ENCODE measurements at places on chromosomes 6 and 20.

- no peak for DNase-seq
Observed at GRCh38 chr20:46025376-46025783, 3.6 kb upstream of the SLC12A5 start.

- DNase-seq, result no peak
Observed at GRCh38 chr6:5442916-5443315, 181.6 kb downstream of the FARS2 start.

GRCh38 chr20:64189530-64189966 lies 25.3 kb downstream of the MYT1 start:
- no peak for DNase-seq

- DNase-seq, result no peak
Observed at GRCh38 chr20:34037767-34038166, 44.1 kb downstream of the RALY start.

GRCh38 chr6:169247991-169248390 lies 5.7 kb downstream of the THBS2 start:
- DNase-seq, result no peak

DNA sequence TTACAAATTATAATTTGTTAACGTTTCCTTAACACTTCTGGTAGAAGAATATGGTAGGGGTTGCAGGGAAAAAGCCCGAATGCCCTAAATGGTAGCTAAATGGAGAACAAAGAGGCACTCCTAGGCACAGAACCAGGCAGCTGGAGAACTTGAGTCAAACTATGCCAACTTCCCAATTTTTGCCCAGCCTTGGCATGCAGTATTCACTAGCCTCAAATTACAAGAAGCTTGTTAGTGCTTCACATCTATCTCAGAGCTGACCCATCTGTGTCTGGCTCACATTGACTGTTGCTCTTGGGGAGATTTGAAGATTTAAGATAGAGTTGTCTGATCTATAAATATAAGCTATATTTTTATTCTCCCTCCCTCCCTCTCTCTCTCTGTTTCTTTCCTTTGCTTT lies 19.4 kb upstream of the LRFN2 start:
- DNase-seq, result no peak

DNA sequence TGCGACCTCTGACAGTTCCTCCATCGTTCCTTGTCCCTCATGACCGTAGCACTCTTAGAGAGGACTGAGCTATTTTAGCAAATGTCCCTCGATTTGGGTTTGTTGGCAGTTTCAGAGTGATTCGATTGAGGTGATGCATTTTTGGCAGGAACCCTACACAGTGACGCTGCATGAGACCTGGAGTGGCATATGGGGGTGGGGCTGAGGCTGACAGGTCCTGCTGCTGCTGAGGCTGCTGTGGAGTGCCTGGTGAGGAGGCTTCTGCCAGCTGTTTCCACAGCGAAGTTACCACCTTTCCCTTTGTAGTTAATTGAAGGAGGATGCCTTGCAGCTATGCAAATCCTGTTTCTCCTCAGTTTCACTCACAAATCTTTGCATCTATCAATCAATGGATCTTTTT lies 19.8 kb downstream of the PXDC1 start:
- no peak for DNase-seq

DNA sequence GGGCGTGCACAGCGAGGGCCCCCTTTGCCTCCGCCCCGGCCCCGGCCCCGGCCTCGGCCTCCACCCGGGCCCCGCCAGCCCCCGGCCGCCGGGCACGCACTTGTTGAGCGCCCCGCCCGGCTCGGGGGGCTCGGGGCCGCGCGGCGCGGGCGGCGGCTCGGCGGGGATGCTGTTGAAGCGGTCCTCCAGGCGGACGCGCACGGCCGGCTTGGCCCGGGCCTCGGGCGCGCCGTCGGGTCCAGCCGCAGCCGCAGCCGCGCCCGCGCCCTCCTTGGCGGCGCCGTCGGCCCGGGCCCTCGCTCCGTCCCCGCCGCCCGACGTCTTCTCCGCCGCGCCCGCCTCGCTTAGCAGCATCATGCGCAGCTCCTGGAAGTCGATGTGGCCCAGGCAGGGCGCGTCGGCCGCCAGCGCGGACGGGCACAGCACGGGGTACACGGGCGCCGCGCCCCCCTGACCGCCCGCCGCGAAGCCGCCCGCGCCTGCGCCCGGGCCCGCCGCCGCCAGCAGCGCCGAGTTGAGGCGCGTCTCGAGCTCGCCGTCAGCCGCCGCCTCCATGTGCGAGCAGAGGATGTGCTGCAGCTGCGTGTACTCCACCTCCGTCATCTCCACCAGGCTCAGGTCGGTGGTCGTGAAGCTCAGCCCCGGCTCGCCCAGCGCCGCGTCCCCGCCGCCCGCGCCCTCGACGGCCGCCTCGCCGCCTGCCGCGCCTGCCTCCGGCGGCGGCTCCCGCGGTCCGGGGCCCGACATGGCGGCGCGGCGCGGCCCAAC lies 514 bp downstream of the TCFL5 start:
- peak; percentile 53 for DNase-seq

DNA sequence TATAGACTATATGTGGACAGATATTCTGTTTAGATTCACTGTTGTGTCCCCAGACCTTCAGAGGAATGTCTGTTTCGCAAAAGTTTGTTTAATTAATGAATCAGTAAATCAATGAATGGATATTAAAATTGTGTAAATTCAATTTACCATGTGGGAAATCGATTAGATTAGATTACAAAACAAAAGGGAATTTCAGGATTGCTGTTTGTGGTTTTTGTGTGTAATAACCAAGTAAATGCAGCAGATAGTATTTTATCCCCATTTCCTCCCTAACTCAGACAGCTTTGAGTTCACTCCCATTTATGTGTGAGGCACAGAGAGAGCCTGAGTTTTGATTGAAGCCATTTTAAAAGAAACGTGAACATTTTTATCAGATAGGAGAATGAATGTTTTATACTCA lies 214.8 kb downstream of the ADGB start:
- DNase-seq, result peak; percentile 40

DNA sequence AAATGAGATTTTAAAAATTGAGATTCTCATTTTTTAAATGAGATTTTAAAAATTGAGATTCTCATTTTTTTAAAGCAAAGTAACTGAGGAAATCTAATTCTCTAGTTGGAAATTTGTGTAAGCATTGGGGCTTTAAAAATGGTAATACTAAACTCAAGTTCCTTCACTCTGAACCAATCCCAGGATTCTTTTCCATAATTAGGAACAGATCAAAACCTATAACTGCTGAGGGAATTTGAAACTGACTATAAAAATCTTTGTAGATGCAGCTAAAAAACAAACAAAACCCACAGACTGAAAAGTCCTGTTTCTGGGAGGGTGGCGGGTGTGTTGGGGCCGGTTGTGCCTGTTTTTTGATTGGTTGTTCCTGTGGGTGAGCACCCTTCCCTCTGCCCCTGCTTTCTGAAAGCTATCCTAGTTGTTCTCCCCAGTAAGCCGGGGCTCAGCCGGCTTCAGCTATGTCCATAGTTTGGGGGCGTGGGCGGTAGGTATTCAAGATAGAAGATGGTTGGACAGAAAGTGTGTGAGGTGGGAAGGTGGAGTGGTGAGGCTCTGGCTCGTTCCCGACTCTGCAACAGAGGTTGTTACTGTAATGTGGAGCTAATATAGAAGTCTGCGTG lies 49.3 kb downstream of the GFRA4 start:
- no peak for DNase-seq

GRCh38 chr6:109282756-109283155 lies 99.5 kb downstream of the CD164 start:
- DNase-seq, result no peak

GRCh38 chr6:106439459-106439858 lies 78.9 kb downstream of the CRYBG1 start:
- DNase-seq, result no peak

- DNase-seq, result no peak
Observed at GRCh38 chr20:23099791-23100719, 13.9 kb upstream of the CD93 start.

DNA sequence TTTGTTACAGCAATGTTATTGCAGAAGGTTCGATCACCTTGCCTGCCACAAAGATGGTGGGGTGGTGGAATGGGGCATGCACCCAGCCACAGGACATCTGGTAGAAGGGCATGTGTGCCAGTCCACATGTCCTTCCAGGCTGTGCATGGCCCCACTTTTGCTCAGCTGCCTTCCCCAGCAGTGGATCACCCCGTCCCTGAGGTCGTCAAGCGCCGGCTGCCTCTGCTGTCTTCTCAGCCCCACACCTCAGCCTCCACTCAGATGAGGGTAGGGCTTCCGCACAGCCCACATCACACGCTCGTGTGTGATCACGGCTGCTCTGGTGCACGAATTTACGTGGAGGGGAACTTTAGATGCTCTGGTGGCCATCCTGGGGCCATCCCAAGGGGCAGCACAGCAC lies 109.5 kb upstream of the PMEPA1 start:
- DNase-seq, result no peak

DNA sequence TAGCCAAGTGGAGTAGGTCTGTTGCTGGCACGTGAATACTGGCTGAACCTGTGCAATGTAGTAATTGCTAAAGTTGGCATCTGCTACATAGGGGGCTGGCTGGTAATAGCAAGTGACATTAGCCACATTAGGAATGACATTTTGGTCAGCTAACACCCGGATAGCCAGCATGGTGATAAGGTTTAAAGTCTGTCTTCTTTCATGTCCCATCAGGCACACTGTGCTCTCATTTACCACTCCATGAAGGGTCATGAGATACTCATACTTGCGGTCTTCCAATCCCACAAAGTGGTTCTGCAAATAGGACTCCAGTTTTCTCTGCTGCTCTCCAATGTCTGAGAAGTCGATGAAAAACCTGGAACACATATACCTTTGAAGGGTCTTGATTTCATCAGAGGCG lies 2.8 kb downstream of the TENT5A start:
- no peak for DNase-seq

- no peak for DNase-seq
Observed at GRCh38 chr6:97462031-97462430, 179.0 kb upstream of the MMS22L start.

GRCh38 chr20:53657732-53658131 lies 64.1 kb upstream of the ZNF217 start:
- DNase-seq, result no peak

GRCh38 chr6:43311666-43312065 lies 3.0 kb upstream of the CRIP3 start:
- DNase-seq, result no peak

GRCh38 chr20:51338692-51339440 lies 203.7 kb downstream of the NFATC2 start:
- DNase-seq, result peak; percentile 70

- no peak for DNase-seq
Observed at GRCh38 chr6:26270903-26271667, 93.9 kb upstream of the BTN3A2 start.

DNA sequence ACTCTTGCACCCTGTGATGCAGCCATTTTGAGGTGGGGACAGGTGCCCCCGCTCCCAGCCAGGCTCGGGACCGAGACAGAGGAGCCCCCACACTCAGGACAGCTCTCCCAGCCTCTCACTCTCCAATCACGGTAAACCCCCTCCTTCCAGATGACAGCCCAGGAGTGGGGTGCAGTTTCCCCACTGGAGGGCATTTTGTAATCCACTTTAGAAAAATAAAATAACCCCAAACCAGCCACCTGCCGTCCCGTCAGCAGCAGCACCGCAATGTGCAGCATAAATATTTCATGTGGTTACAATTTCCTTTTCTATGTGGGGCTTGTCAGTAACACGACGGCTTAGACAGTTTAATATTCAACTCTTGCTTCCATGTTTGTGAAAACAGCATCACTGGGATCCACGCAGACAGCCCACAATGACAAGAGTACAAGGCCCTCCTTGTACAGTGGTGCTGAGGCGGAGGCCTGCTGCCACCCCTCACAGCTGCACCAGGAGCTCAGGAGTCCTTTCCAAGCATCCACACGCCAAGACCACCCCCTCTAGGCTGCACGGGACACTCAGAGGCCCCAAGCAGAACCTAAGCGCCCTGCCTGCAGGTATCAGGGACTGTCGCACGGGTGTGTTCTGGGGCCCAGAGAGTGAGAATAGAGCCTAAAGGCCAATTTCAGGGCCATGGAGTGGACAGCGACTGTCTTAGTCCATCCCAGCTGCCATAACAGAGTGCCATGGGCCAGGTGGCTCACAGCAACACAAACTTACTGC lies 116.7 kb downstream of the JPH2 start:
- DNase-seq, result no peak

GRCh38 chr6:97816526-97816925 lies 533.5 kb upstream of the MMS22L start:
- no peak for DNase-seq

DNA sequence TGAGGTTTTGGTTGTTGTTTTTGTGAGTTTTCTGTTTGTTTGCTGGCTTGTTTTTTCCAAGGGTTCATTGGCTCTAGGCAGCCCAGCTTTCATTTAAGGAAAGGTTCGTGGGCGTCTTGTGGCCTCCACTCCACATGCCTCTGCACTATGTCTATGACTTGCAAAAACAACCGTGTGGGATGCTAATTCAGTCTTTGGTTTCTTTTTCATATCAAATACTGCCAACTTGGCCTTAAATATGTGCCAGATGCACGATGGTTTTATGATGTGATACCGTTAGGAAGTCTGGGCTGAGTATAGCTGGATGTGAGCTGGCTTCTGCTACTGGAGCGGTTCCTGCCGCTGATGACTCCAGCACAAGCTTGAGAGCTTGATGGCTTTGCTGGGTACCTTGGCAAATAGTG lies 96.3 kb downstream of the BMP2 start:
- DNase-seq, result no peak

GRCh38 chr6:125827788-125828320 lies 37.1 kb downstream of the NCOA7 start:
- DNase-seq, result no peak

DNA sequence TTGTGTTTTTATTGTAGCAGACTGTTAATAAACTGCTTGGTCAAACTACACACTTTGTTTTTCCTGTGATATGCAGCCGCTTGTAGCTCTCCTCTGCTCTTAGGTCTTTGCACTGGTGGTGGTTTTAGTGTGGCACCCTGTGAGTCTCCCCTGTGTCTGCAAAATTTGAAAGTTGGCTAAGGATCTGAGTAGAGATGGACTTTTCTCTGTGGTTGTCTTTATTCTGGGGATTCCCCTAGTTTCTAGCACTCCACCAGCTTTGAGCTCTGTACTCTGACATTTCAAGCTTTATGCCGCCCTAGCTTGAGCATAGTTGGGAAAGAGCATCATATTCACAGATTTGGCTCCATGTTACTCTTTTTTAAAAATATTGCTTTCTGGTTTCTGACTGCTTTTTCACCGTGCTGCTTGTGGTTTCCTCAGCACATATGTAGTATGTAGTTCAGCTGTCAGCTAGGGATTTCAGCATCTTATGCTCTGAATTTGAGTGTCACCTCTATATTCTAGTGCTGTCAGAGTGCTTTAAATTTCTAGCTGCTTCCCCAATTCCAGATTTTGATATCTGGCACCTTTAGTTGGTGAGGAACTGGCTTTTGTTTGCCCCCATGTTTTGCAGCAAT lies 25.4 kb downstream of the CDYL start:
- no peak for DNase-seq

Measured in Daoy (cell line).